ENCODE measurements at places on chromosomes 3 and 15.

DNA sequence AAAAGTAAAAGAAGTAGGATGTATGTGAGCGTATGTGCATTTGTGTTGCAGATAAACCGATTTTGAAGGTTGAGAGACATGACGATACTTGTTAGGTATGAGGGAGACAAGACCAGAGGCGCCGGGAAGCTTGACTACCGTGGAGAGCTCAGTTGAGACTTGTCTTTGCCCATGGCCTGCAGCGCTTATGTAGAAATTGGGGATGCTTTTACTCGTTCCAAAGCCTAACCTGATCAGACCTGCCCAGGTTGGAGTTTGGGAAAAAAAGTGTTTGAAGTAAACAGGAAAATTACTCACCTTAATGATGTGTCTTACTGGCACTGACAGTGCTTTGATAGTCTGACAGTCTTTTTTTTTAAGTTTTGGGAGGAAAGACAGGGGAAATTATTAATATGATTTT lies 202.8 kb downstream of the TP63 start:
- DNase-seq: no peak

- no peak for DNase-seq
Observed at GRCh38 chr3:32583708-32584107, 13.1 kb upstream of the DYNC1LI1 start.

DNA sequence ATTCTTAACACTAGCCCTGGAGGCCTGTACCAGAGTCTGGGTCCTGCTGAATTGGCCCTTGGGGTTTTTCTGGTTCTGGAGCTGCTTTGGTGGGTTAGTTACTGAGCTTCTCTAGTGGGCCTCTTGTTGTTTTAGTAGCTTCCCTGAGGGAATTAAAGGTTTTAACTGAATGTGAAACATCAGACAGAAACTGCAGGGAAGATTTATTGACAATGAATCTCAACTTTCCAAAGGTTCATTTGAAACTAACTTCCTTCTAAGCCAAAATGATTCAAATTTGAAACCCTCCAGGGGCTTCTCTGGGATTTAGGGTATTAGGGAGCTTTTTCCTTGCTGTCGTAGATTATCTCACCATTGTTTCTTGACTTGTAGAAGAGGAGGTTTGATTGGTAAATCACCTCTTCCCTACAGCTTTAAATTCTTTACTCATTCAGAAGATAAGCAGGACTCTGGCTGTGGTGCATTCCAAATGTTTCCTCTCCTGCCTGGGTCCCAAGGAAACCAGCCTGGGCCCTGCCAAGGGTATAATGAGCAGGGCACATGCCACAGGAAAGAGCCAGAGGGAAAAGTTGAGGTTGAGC lies 71.0 kb downstream of the TP63 start:
- DNase-seq: no peak

DNA sequence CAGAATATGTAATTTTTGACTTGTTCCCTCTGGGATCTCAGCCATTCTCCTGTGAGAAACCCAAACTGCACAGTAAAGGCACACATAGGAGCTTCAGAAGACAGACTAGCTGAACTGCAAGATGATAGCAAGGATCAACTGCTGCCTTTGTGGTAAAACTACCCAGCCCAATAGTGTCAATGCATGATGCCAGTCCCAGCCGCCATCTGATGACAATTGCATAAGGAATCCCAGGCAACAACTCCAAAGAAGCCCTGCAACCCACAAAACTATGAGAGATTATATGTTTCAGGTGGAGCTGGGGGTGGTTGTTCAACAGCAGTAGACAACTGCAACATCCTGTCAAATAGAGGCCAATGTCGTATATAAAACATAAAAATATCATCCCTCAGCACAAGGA lies 192.4 kb upstream of the ARPP21 start:
- no peak for DNase-seq

DNA sequence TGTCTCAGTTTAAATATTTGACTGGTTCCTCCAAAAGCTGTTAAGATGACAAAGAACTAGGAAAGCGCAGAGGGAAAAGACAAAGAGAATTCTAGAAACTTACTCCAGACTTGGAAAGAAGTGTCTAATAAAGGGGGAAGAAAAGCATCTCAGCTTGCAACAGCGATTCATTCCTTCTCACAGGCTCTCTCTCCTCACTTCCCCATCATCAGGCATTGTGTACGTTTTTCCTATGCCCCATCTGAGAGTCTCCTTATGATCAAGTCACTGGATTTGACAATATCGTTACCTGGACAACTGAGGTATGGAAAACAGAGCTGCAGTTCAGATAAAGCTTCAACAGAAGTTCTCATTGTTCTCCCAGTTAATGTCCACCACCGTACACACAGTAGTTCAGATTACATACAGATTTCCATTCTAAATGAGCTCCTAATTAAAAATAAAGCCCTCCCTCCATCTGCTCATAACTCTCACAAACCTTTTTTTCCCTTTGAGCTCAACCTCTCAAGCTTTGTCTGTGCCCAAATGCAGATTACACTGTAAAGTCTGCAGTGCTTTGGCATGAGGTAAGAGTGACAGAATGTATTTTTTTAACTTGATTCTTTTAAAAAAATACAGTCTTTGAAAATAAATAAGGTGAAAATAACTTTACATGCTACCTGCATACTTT lies 254.4 kb upstream of the THBS1 start:
- DNase-seq: no peak

DNA sequence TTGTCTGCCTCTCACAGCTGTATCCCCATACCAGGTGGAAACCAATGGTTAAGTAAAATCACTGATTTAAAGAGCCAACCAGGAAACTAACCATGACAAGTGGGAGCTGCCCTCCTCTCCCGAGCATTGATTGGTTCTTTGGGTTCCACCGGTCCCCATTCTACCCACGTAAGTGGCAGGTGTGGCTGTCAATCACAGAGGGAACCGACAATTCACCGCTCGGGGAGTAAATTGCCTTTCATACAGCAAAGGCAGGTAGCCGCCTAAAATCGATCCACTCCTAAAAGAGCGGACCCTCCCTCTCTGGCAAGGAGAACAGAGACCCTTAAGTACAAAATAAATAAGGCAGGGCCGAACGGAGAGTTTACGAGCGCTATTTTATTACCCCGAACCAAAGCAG lies 1.2 kb downstream of the ERC2 start:
- DNase-seq: no peak

- DNase-seq: no peak
Observed at GRCh38 chr3:123641505-123641904, 56.7 kb upstream of the HACD2 start.

GRCh38 chr3:45105855-45106671 lies 40.1 kb downstream of the CDCP1 start:
- no peak for DNase-seq

GRCh38 chr3:193231201-193231600 lies 9.8 kb upstream of the PLAAT1 start:
- DNase-seq: no peak

DNA sequence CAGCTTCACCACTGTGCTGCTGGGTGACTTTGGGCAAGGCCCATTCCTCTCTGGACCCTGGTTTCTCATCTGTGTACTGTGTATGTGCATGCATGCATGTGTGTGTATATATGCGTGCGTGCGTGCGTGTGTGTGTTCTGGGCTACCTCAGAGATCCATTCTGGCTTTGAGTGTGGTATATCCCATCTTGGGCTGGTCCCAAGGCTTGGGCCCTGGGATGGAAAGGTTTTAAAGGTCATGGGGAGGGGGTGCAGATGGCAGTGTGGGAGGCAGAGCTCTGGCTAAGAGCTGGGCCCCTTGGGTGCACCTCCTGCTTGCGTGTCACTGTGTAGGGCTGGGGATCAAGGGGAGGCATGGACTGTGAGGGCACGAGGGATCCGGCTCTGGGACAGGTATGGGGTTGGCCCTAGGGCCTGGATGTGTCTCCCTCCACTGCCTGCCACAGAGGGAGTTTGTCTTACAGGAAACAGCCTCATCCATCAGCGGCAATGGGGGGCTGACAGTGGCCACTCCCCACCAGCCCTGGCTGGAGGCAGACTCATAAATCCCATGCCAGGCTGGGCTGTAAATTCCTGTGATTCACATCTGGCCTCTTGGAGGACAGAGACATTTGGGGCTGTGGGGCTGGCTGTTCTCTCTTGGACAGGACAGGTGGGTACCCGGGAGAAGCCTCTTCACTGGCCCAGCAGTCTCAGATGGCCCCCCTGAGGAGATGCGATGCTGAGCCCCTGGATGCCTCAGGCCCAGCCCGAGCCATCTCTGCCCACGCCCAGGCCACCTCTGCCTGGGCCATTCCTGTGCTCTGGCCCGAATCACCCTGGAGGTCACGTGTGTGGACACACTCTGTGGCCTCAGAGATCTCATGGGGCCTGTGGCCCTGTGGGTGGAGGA lies 21.4 kb upstream of the CSPG4 start:
- DNase-seq: no peak

DNA sequence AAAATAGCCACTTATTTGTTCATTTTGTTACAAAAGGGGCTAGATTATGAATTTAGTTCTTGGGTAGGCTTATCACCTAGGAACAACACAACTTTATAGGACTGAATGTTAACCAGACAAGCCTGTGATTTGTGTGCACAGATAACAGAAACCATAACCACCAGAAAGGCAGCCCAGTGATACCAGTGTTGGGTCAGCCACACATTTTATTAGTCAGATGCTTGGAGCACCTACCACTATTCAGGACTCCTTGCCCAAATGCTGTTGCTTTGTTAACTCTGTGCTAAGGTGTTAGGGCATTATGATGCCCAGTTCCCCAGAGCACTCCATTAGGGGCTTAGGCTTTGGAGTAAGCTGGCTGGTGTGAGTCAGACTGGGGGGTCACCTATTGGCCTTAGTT lies 22.5 kb downstream of the PLCL2 start:
- no peak for DNase-seq
